Right renal pelvis (tissue), 4 donors: ENCODE measurements at places on chromosomes 3 and 15. TPM values are rescaled to one million over a fixed set of nuclear protein-coding genes. Genes with fewer than 3 reads are reported as not detected.

Gene ZIC1
- polyA plus RNA-seq: 0.03 TPM

Gene HESX1
- 3.8 TPM for polyA plus RNA-seq

GRCh38 chr3:51845129-51845528, 16.3 kb upstream of the IQCF2 start:
- no peak for DNase-seq

DNA sequence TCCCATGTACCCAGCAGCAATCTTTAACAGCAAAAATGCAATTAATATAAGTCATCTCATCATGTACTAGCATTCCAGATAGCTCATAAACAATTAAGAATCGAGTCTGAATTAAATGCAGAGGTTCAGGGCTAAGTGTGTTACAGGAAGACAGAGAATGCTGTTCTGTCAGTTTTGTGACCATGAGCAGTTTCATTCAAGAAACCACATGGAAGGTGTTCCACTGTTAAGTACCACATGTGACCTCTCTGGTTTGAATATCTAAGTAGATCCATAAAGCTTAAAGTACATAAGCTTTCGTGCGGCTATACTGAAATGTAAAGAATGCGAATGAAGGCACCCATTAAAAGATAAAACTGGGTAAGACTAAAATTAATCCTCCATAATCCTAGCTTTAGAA, 272.3 kb downstream of the IL5RA start:
- no peak for DNase-seq

- no peak for DNase-seq
These were observed 109.7 kb upstream of the GADL1 start for GRCh38 chr3:31004025-31004678.

DNA sequence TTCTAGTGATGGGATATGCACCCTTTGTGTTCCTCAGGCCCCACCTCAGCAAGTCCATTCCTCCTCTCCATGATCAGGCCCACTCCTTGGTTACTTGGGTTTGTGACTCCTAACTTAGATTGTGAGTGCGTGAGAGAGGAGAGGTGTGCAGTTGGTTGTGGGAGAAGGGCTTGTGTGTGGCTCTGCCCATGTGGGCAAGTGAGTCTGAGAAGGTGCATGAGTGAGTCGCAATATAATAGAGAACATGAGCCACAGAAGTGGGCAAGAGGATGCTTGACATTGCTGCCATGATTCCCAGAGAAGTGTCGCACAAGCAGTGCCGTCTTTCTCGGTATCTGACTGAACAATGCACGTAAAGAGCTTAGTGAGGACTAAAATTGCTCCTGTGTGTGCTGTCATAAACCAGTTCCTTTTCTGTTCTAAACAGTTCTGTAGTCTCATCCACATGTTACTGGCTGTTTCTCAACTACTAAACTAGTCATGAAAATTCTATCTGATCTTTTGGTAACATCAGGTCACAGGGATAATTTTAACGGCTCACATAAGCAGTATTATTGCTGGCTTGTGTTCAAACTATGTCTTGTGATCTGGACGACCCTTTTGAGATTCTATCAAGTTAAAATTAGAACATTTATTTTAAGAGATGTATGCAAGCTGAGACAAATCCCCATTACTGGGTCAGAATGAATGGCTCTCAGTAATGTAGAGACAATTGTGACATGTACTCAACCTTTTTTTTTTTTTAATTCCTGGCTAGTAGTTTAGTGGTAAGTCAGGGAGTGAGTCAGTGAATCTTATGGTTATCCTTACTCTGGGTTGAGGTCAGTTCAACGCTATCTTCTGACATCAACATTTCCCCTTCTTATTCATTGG, 25.6 kb downstream of the GYG1 start:
- DNase-seq: no peak

GRCh38 chr3:20870106-20870899, 684.3 kb upstream of the SGO1 start:
- DNase-seq: no peak

DNA sequence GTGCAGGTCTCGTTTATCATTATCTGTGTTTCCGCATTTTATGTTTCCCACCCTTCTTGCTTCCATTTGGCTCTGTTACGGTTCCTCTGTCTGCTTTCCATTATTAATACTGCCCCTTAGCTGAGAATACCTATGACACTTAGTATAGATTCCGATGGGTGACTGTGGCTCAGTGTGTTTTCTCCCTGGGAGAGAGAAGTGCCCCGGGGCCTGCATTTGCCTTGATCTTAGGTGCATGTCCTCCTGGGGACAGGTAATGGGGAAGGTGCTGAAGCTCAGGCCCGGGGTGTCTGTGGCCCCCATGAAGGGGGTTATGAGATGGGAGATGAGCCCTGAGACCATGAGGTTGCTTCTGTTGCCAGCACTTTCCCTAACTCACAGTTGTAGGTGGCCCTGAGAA, 43.4 kb upstream of the PCSK6 start:
- DNase-seq: no peak

GRCh38 chr15:45118131-45118588, 4.0 kb downstream of the DUOXA2 start:
- DNase-seq: peak; percentile 85
